RPMI7951 (cell line): ENCODE measurements at places on chromosomes 3 and 15. TPM values are rescaled to one million over a fixed set of nuclear protein-coding genes. Genes with fewer than 3 reads are reported as not detected.
A peak's percentile ranks its signal among the peaks of the same experiment; 100 is the strongest.

- peak; percentile 66 for DNase-seq
Measured at GRCh38 chr3:65995030-65995429, 43.7 kb downstream of the MAGI1 start.

GRCh38 chr3:189659571-189659970 lies 28.4 kb downstream of the TP63 start:
- DNase-seq = no peak

GRCh38 chr3:69120879-69121464 lies 1.4 kb downstream of the LMOD3 start:
- peak; percentile 69 for DNase-seq

GRCh38 chr3:116059421-116060096 lies 385.7 kb downstream of the LSAMP start:
- peak; percentile 89 for DNase-seq

DNA sequence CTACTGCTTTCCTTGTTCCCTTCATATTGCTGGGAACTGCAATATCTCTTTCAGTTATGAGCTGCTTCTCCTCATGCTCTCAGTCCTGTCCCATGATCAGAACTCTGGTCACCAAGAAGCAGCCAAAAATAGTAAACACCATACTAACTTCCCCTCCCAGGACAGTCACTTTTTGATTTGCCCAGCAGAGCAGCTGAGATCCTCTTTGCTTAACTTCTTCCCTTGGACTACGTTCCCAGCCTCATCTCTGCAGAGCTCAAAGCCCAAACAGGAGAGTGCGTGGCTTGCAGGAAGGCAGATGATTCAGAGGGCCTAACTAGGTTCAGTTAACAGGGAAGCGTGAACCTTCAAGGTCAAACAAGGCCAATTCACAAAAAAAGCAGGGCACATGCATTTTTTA lies 153.2 kb downstream of the CTNNB1 start:
- no peak for DNase-seq

- DNase-seq = no peak
Measured at GRCh38 chr3:59704292-59704691, 654.5 kb upstream of the CFAP20DC start.

- DNase-seq = no peak
Measured at GRCh38 chr3:62667714-62668113, 207.5 kb downstream of the CADPS start.

- peak; percentile 18 for DNase-seq
Measured at GRCh38 chr3:49602049-49602554, 47.8 kb downstream of the BSN start.

DNA sequence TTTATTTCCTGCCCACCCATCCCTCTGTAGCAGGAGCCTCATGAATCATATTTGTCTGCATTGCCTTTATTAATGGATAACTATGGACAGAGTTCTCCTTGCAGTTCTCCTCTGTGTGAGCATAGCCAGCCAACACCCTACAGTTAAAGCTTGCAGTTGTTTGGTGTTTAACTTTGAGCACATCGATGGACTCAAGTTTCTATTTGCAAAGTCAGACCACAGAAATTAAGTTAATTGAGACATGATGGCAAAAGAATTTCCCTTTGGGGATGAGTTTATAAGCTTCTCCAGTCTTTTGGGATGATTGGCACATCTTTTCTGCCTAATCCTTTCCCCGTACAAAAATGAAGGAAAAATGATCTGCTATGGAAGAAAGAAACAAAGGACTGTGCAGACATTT lies 398.9 kb upstream of the THBS1 start:
- DNase-seq = peak; percentile 84

GRCh38 chr15:66783314-66783713 lies 81.3 kb downstream of the SMAD6 start:
- no peak for DNase-seq

ITPKA gene
- total RNA-seq = 9.2 and 13.2 TPM in 2 replicates

UBR1 gene
- total RNA-seq = 19.8 and 22.8 TPM in 2 replicates

TJP1 gene
- total RNA-seq = 28.1 and 31.6 TPM in 2 replicates

PLA2G4D gene
- not detected in 2 replicates for total RNA-seq
